ENCODE measurements at places on chromosomes 11 and 22. TPM values are rescaled to one million over a fixed set of nuclear protein-coding genes. Genes with fewer than 3 reads are reported as not detected.
A peak's percentile ranks its signal among the peaks of the same experiment; 100 is the strongest.

GRCh38 chr11:13339195-13340153 lies 61.9 kb downstream of the BMAL1 start:
- H3K4me1 ChIP-seq, result peaks cover 8% of the 10 kb centered on the region
- no peaks in the 10 kb centered on the region for H3K36me3 ChIP-seq
- no peaks in the 10 kb centered on the region for H3K27me3 ChIP-seq
- peak; percentile 82 for DNase-seq
- no peak overlapping the region for H3K4me3 ChIP-seq

DNA sequence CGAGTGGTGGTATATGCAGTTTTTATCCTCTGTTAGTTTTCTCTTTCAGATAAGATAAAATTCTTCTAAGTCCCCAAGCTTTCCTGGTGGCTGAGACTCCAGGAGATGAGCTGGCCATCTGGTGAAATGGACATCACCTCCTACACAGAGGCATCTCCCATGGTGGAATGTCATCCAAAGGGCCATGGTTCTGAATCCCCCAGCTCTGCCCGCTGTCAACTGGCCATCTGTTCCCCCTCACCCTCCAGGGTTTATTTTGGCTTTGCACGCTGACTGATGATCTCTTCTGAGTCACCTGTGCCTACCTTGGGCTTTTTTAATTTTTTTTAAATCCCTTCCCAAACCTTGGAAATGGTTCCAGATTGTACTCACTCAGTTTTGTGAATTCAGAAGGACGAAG lies 142.2 kb downstream of the HIPK3 start:
- H3K27me3 ChIP-seq, result no peaks in the 10 kb centered on the region
- H3K27ac ChIP-seq, result no peak overlapping the region
- no peak overlapping the region for H3K4me3 ChIP-seq
- no peaks in the 10 kb centered on the region for H3K36me3 ChIP-seq
- DNase-seq, result no peak

- no peaks in the 10 kb centered on the region for H3K4me1 ChIP-seq
- H3K27me3 ChIP-seq, result no peaks in the 10 kb centered on the region
- no peak overlapping the region for H3K4me3 ChIP-seq
- no peaks in the 10 kb centered on the region for H3K36me3 ChIP-seq
- no peak for DNase-seq
- H3K27ac ChIP-seq, result no peak overlapping the region
Observed at GRCh38 chr11:37199082-37199481, 601.0 kb upstream of the RAG2 start.

Gene EI24
- total RNA-seq, result 71.1 TPM

GRCh38 chr22:19621373-19622060 lies 92.8 kb upstream of the SEPTIN5 start:
- H3K4me3 ChIP-seq, result no peak overlapping the region
- peak; percentile 70 for DNase-seq
- H3K27ac ChIP-seq, result peak overlapping the region; percentile 26
- peaks cover 28% of the 10 kb centered on the region for H3K4me1 ChIP-seq

Gene BEST1
- 16.6 TPM for total RNA-seq

Gene KCNQ1OT1
- 2.9 TPM for total RNA-seq

Gene DSCAML1
- 1.4 TPM for total RNA-seq

Measured in lung (tissue), 17 donors.